ENCODE measurements at places on chromosomes 12 and 14.

DNA sequence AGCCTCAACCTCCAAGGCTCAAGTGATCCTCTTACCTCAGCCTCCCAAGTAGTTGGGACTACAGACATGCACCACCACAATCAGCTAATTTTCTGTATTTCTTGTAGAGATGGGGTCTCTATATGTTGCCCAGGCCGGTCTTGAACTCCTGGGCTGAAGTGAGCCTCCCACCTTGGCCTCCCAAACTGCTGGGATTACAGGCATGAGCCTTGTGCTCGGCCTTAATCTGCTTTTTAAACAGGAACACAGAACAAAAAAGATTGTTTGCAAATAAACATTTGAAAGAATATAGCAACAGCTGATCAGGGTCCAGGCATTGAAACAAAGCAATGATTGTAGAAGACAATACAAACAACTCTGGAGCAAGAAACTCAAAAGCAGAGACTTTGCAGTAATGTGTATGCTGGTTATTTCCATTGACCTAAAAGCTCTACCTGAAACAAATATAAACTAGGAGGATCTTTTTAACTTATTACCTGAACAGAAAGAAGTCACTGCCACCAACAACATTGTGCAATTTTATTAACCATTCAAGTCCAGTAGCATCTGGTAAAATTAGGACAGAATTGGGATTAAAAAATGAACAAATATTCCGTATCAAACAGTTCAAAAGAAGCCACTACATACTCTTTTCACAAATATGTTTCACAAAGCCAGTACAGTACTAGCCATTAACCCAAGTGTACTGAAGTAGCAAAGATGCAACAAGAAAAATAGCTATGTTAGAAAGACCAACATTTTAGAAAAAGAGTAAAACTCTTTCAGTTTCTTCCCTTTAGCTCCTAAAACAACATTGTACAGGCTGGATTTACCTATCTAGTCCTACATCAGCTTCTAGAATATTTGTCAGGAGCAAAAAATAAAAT is 14.2 kb downstream of the AMN1 start:
- no peak for DNase-seq

GRCh38 chr12:40691913-40692764 is at the start of gene CNTN1:
TSS of gene CNTN1 (plus strand) at chr12:40692439.
- peak; percentile 57 for DNase-seq

GRCh38 chr14:93712079-93712837 is 76.0 kb downstream of the PRIMA1 start:
- DNase-seq = no peak

GRCh38 chr12:109605599-109606228 is 32.1 kb downstream of the MVK start:
- no peak for DNase-seq

DNA sequence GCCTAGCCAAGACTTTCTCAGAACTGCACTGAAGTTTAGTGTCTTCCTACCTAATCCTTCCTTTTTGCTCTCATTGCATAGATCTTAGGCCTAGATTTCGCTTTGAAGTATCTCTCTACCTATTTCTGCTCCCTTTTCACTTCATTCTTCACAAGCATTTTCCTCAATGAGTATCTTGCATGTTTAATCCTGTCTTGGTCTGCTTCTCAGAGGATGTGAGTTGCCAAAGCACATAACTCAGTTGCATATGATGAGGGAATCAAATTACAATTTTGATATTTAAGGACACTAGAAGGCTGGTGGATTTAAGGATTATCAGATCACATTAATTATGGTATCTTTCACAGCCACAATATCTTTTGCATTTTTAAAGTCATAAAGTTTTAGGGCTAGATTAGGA is 195.5 kb upstream of the DAAM1 start:
- no peak for DNase-seq

- DNase-seq = no peak
Measured at GRCh38 chr14:79493081-79493645, 718.1 kb downstream of the DIO2 start.

DNA sequence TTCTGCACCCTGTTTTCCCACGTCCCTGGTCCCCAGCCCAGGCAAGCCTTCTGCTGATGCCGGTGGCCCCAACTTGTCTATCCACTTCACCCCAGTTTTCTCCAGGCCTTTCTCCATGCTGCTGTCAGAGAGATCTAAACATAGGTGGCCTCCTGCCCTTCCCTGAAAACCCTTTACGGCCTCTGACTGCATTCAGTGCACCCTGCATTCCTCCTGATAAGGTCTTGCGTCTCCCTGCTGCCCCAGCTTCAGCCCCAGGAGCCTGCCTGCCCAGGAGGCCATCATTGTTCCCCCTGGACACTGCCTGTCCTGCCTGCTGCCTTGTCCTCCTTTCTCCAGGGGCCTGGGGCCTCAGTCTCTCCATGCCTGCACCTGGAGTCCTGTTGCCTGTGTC is 29.8 kb downstream of the TRAF3 start:
- no peak for DNase-seq

DNA sequence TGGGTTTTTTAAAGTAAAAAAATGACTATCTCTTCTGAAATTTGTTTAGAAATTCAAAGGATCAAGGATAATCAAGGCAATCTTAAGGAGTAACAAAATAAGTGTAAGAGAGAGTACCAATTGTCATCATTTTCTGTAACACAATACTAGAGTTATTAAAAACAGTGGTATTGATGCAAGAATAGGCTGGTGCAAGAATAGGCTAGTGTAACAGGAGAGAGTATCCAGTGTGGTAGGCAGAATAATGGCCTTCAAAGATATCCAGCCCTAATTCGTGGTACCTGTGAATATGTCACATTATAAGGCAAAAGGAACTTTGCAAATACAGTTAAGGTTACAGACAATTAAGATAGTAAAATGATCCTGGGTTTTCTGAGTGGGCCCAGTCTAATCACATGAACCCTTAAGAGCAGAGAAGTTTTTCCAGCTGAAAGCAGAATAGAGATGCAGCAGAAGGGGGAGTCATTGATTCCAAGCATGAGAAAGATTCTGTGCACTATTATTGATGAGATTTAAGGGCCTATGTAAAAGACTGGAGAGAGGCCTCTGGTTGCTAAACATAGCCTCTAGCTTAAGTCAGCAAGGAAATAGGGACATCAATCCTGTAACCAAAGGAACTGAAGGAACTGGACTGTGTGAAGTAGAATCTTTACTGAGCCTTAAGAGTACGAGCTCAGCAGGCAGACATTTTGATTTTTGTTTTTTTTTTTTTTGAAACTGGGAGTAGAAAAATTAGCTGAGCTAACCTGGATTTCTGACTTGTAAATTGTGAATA is 134.1 kb downstream of the GPHN start:
- no peak for DNase-seq

DNA sequence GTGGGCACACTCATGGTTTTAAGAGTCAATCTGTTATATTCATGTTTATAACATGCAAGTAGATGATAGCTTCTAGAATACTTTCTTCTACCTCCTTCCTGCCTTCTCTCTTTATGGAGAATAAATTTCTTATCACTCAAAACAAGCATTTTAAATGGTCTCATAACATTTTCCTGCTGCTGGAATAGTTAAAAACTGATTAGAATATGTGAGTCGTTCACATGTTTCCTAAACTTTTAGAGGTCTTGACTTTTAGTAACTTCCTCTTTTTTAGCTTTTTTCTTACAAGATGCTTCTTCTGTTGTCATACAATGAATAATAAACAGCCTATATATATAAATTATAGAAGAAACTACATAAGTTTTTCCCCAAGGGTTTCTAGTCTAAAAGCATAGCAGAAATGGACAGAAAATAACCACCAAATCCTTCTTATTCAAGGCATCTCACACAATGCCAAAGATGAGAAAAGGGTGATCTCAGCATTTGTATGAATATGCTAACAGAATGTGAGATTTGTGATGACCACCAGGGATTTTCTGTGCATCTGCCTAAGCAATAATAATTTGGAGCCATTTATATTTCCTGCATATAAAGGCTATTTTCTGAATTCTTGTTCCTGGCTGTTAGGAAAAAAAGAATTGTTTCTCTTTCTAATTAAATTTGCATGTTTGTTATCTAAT is 127.8 kb downstream of the DAAM1 start:
- no peak for DNase-seq

GRCh38 chr14:68377006-68377405 is 415.9 kb downstream of the ZFP36L1 start:
- no peak for DNase-seq

DNA sequence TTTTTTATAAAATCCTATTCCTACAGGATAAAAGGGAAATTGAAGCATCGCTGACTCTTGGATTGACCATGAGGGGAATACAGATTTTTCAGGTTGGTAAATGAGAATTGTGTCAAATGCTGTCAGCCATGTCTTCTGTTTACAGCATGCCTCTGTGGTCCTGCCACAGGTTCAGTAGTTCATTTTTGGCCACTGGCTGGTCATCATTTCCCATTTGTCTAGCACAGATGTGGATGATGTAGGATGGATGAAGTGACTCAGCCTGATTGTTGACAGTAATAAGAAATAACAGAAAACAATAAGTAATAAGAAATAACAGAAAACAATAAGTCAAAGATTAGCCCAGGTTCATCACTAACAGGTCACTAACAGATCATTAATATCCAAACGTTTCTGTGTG is 59.8 kb downstream of the FRMD6 start:
- DNase-seq = no peak

GRCh38 chr14:91029456-91030217 is 30.8 kb downstream of the RPS6KA5 start:
- no peak for DNase-seq

DNA sequence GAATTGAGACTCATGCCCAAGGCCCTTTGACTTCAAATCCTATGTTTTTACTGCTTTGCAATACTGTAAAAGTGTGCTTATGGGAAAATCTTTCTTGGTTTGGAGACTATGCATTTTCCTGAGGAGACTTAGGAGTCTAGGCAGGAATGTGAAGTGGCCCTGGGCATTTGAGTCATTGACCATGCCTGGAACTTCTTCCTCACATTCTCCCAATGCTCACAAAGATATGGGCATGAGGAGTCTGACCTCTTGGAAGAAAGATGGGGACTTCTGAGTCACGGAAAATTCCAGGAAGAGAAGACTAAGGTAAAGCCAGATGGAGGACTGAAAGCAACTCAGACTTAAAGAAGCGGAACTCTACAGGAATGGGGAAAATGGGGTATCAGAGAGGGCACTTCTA is 38.2 kb upstream of the ZNF641 start:
- DNase-seq = no peak

DNA sequence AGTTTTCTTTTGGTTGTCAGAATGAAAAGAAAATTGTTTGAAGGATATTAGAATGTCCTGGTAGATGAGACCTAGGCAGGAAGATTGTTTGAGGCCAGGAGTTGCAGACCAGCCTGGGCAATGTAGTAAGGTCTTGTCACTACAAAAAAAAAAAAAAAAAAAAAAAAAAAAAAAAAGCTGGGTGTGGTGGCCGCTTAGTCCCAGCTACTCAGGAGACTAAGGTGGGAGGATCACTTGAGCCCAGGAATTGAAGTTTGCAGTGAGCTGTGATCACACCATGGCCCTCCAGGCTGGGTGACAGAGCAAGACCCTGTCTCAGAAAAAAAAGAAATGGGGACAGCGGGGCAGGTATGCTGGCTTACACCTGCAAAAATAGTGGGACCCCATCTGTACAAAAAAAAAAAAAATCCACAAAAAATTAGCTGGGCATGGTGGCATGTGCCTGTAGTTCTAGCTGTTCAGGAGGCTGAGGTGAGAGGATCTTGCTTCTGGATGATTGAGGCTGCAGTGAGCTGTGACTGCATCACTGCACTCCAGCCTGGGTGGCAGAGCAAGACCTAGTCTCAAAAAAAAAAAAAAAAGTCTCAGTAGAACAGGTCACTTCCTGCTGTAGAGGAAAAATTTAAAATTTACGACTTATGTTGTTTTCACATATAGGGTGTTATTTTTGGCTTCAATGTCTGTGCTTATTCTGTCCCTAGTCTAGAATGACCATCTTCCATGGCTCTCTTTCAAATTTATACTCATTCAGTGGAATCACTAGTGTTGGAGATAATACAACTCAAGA is 70.7 kb downstream of the PPHLN1 start:
- DNase-seq = no peak

DNA sequence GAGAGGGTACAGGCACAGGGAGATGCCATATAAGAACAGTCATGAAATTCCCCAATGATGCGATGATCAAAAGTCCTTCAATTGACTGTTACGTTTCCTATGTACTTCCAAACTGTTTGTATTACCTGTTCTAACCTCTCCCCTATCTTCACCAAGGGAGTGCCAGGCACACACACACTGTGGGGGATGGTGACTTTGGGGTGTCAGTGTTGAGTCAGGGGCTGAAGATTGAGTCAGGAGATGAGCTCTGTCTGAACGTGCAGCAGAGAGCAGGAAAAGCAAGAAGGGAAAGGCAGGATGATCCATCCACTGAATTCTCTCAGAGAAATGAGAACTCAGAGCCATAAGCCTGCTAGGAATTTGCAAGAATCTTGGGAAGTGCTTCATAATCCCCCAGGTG is 153.4 kb downstream of the EFCAB11 start:
- DNase-seq = no peak

DNA sequence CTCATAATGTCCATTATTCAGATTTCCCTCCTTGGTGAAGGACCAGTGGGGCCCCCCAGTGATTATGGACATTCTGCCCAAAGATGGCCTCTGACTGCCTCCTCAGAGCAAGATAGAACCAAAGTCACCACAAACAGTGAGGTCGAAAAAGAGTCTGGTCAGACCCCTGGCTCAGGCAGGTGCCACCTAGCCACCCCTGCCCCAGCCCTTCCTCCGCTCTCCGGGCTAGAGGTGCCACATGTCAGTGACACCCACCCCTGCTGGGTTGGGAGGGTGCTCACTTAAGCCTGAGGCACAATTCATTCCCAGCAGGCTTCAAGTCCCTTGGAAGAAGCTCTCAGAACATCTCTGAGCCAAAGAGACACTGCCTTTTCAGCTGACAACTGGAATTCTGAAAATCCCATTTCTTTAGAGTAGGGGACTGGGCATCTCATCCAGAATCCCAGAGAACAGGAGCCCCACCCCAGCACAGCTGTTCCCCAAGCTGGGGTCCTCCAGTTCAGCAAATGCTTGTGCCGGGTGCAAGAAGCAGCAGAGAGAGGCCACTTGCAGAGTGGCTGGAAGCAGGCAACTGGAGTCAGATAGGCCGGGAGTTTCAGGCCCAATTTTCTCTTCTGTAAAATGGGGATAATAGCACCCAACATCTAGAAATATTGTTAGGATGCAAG is 50.3 kb downstream of the ISCA2 start:
- no peak for DNase-seq

DNA sequence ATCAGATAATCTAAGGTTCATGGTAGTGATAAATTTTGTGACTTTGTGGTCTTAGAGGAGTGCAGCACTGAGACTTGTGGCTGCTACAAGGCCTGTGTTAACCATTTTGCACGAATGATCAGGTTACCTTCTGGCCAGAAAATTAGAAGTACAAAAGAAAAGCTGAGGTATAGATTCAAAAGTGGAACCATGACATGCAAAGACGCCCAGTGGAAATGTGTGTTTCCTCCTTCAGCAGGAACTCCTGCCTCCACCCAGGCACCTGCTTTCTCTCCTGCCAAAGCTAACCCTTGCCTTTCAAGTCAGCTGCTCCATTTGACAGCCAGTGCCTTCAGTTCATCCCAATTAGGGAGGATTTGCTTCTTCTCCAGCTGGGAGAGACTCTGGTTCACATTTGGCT is 10.1 kb downstream of the PDE6H start:
- DNase-seq = no peak

- DNase-seq = no peak
Measured at GRCh38 chr12:44835641-44836379, 40.3 kb downstream of the NELL2 start.

Data from NCI-H748 treated with DMSO at 0.1 percent for 48 hours (cell line).